Stimulated activated memory B cell treated with anti-CD40 and anti-IgM and Interleukin-4, amounts not matched to agents 10 μg/mL and 1 μg/mL and 100 μg/mL, for 72 hours (primary cell): ENCODE measurements at places on chromosomes 1 and 21.
A peak's percentile ranks its signal among the peaks of the same experiment; 100 is the strongest.

DNA sequence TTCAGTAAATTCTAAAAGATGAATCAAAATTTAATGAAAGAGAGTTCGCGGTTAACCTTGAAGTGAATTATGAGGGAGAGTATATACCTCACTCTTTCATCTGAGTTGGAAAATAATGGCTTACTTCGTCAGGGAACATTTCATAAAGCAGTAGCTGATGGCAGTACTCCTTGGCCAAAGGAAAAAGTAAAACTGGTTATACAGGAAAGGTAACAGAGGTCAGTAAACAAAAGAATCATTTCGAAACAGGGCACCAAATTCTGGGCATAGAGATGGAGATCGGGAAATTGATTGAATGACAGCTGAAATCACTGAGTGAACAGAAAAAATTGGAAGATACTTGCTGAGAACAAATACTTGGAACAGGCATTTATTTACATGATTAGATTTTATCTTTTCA, 199.0 kb downstream of the OLFM3 start:
- no peak for ATAC-seq

DNA sequence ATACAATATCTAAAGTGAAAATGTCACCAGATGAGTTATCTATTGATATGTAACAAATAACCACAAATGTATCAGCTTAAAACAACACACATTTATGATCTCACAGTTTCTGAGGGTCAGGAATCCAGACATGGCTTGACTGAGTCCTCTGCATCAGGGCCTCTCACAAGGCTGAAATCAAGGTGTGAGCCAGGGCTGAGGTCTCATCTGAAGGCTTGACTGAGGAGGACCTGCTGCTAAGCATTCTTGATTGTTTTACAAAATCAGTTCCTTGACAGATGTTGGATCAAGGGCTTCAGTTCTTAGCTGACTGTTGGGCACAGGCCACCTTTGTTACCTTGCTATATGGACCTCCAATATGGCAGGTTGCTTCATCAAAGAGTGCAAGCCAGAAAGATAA, 483.7 kb downstream of the CAMTA1 start:
- ATAC-seq = no peak

DNA sequence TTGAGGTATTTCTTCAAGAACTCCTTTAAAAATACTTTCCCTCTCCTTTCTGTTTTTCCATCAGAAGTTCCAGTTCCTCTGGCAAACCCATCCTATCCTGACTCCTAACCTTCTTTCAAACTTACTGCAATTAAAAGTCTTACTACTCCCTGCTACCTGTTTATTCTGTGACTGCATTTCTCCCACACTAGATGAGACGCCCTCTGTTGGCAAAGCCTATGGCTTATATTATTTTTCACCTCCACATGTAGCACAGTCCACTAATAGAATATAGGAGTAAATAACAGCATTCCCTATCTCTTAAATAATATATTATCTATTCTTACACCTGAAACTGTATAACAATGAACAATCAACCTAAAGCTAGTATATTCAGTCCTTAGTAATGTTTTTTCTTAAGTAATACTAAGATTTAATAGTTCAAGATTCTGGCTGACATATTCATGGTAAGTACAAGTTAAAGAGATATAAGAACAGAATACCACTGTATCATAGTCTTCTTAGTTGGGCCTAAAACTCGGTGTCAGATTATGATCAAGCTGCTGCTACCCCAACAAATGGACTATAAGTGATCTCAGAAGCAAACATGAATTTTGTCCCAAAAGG, 54.8 kb downstream of the RAB3GAP2 start:
- ATAC-seq = no peak

- ATAC-seq = no peak
Observed at GRCh38 chr1:22264464-22265341, 121.8 kb upstream of the WNT4 start.

DNA sequence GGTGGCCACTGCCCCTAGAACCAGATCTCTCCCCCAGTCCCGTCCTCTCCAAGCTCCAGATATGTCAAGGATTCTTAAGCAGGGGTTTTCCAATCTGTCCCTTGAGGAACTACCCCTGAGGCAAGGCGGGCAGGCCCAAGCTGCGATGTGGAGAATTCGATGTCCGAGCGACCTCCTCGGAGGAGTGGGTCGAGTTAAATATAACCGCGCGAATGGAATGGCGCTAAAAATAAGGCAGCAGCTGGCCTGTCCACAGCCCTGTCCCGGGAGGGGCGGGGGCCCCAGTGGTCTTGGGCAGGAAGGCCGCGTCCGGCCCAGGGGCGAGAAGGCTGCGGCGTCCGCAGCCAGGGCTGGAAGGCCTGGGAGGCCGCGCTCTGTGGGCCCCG, 5.8 kb upstream of the FOXD3 start:
- ATAC-seq = no peak

- ATAC-seq = no peak
Observed at GRCh38 chr1:21174654-21175323, 1.9 kb downstream of the EIF4G3 start.

- no peak for ATAC-seq
Observed at GRCh38 chr21:17660452-17660851, 47.8 kb upstream of the BTG3 start.

DNA sequence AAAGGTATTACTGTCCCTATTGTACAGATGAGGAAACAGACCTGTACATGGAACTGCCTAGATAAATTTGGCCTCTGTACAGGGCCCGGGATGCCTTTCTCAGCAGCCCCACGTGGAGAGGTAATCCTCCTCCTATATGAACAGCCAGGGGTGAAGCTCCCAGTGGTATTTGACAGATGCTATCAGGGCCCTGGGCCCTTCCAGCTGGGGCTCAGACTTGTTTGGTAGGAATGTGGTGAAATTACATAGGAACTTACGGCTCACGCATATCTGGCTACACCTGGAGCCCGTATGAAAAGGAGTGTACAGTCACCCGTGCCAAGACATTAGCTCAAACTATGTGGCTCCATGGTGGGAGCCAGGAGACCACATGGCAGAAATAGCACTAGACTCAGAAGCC, 24.8 kb upstream of the TCEA3 start:
- no peak for ATAC-seq

DNA sequence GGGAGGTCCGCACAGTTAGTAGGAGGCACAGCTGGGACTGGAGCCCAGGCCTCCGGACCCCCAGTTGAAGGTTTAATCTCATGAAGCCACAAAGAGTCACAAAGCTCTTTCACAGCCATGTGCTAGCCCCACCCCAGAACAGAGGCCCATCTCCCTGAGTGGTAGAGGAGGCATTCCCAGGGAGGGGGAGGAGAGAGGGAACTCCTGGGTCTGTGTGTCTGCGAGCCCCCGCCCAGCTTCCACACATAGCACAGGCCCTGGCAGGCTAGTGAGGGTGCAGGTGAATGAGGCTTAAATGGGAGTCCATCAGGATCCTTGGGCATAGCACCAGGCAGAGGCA, 197.8 kb downstream of the MATN1 start:
- ATAC-seq = no peak

- ATAC-seq = no peak
Observed at GRCh38 chr1:29687601-29688244, 451.4 kb downstream of the PTPRU start.

DNA sequence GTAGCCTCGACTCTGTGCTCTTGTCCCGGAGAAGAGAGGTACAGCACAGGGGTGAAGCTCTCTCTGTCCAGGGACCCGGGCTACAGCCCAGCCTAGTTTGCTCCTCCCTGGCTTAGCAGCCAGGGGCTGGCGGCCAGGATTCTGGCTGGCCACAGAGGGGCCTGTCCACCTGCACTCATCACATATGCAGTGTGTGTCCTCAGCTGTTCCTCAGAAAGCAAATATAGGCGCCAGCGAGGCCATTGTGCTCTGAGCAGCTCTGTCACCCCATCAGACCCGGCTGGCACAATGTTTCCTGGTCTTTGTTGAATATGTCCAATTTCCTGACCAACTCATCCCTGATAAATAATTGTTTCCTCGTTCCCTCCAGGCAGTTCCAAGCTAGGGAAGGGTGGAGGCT, 28.5 kb downstream of the KCND3 start:
- ATAC-seq = no peak

GRCh38 chr1:31230378-31230777, 9.3 kb downstream of the NKAIN1 start:
- ATAC-seq = no peak

GRCh38 chr1:35184495-35185199, 8.3 kb downstream of the SFPQ start:
- no peak for ATAC-seq

DNA sequence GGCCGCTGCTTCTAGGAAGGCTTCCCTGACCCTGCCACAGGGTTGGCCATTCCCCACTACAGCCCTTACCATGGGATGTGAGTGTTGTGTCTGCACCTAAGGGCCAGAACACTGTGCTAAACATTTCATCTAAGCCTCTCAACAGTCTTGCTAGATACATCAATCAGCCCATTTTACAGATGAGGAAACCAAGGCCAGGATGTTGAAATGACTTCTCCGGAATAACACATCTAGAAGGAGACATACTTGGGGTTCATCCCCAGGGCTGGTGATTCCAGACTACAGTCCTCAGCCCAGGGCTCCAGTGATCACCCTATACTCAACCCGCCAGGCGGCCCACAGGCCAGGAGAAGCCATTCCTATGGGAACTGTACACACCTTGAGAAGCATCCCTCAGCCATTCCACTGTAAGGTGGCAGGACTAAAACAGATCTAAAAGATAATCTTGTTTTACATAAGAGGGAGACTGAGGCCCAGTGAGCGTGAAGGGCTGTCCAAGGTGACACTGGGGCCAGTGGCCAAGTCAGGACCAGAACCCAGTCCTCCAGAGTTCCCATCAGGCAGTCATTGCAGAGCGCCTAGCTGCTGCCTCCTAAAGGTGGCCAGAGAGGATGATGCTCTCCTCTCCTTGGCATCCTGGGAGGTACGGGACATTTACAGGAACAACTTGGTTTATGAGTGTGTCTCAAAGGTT, 119.5 kb downstream of the GLIS1 start:
- no peak for ATAC-seq

DNA sequence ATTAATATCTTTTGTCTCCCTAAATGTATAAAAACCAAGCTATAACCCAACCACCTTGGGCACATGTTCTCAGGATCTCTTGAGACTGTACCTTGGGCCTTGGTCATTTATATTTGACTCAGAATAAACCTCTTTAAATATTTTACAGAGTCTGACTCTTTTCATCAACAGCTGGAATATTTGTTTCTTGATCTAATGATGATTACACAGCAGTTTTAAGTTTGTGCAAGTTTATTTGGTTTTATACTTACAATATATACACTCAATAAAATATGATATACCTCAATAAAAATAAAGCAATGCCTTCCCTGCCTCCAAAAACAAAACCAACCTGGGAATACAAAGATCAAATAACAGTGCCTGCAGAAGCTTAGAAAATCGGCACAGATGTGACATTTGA, 22.0 kb downstream of the LEPR start:
- no peak for ATAC-seq

GRCh38 chr1:151144474-151145303, 1.7 kb downstream of the SEMA6C start:
- no peak for ATAC-seq

- no peak for ATAC-seq
Observed at GRCh38 chr1:246658567-246658966, 65.6 kb upstream of the SCCPDH start.

DNA sequence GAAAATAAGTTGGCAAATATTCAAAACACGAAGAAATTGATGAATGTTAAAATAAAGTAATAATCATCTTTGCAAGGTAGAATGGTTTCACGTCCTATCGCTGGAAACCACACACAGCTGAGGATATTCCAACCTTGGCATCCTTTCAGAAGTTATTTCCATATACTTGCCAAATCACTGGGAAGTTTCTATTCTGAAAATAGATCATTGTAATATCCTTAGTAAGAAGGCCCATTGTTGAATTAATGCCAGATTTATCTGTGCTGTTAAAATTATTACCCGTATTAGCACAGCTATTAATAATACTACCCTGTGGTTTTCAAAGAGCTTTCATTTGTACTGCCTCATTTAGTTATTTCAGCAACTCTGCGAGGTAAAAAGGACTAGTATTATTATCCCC, 81.1 kb downstream of the OLFM3 start:
- no peak for ATAC-seq

DNA sequence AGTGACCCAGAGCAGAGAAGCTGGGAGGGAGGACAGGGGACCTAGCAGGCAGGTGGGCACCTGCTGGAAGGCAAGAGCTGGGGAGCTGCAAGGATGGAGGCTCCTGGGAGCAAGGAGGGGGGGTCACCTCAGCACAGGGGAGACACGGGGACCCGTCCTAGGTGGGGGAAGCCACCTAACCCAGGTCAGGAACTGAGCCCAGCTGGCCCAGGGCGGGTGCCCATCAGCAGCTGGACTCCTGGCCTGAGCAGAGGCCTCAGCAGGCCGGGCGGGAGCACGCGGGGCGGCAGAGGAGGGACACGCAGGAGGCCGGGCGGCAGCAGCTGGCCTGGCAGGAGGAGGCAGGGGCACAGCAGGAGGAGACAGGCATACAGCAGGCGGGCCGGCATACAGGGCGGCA, 949 bp downstream of the KRTAP10-1 start:
- no peak for ATAC-seq

- no peak for ATAC-seq
Observed at GRCh38 chr1:50454911-50455310, 31.7 kb upstream of the DMRTA2 start.

- no peak for ATAC-seq
Observed at GRCh38 chr1:199129247-199129646, 490.4 kb downstream of the PTPRC start.

GRCh38 chr1:10932088-10932487, 80.4 kb upstream of the TARDBP start:
- peak; percentile 47 for ATAC-seq

GRCh38 chr1:115090186-115090490, 835 bp upstream of the TSPAN2 start:
- no peak for ATAC-seq

DNA sequence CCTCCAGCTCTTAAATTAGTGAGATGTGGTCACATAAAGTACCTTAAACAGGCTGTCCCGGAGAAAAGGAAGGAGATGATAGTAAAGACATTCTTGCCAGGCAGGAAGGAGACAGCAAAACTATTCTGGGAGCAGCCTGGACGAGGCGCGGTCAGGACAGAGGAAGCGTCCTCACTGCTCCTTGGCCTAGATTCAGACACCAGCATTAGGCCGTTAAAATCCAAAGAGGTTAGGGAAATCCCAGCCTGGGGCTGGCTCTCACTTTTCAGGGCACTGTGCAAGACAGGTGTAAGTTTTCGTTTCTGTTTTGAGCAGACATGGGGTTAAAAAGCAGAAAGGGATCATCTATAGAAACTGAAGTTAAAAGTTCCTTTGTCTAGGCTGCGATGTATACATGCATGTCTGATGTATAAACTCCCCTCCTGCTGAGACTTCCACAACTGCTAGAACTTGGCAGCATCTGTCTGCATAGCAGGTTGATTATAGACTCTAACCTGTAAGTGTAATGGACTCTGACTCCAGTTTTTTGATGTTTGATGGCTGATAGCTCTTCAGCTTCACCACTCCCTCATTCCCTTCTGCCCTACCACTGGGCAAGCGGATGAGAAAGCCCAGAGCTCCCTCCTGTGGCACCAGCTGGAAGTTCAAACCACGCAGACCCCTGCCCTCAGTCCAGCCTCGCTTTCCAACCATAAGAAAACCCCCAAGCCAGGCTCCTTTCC, 21.5 kb downstream of the STPG1 start:
- peak; percentile 87 for ATAC-seq
